ENCODE measurements at places on chromosomes 7 and 10.

- peak; percentile 70 for DNase-seq
Observed at GRCh38 chr10:130108934-130109604, 1.6 kb downstream of the C10orf143 start.

- DNase-seq = no peak
Observed at GRCh38 chr10:95606922-95607321, 45.8 kb upstream of the SORBS1 start.

DNA sequence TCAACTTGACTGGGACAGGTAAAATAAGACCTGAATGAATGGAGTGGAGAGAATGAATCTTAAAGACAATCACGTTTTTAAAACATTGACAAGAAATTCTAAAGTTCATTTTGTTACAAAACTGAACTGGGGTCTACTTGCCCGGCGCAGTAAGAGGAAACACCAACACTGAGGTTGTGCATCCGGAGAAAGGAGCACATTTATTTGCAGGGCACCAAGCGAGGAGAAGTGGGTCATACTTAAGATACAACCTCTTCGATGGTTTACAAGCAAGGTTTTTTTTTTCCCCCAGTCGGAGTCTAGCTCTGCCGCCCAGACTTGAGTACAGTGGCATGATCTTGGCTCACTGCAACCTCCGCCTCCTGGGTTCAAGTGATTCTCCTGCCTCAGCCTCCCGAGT is 3.4 kb upstream of the REPIN1 start:
- no peak for DNase-seq

- no peak for DNase-seq
Observed at GRCh38 chr7:66418537-66418936, 210.1 kb upstream of the KCTD7 start.

- DNase-seq = no peak
Observed at GRCh38 chr7:36283181-36283580, 106.5 kb upstream of the ANLN start.

DNA sequence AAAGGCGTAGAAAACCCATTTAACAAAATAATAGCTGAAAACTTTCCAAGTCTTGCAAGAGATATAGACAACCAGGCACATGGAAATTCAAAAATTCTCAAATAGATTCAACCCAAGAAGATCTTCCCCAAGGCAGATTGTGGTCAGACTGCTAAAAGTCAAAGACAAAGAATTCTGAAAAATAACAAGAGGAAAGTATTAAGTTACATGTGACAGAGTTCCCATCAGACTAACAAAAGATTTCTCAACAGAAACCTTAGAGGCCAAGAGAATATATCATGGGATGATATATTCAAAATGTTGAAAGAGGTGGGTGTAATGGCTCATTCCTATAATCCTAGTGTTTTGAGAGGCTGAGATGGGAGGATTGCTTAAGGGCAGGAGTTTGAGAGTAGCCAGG is 59.8 kb downstream of the TMEM178B start:
- DNase-seq = no peak

GRCh38 chr7:100093054-100093453 is 4.3 kb downstream of the COPS6 start:
- no peak for DNase-seq

- no peak for DNase-seq
Observed at GRCh38 chr10:49830846-49831245, 68.7 kb upstream of the OGDHL start.

GRCh38 chr7:121371883-121372282 is 24.2 kb downstream of the FAM3C start:
- no peak for DNase-seq

GRCh38 chr7:6416516-6417145 is 31.1 kb downstream of the DAGLB start:
- DNase-seq = no peak

- no peak for DNase-seq
Observed at GRCh38 chr10:25815236-25815635, 118.8 kb upstream of the MYO3A start.

DNA sequence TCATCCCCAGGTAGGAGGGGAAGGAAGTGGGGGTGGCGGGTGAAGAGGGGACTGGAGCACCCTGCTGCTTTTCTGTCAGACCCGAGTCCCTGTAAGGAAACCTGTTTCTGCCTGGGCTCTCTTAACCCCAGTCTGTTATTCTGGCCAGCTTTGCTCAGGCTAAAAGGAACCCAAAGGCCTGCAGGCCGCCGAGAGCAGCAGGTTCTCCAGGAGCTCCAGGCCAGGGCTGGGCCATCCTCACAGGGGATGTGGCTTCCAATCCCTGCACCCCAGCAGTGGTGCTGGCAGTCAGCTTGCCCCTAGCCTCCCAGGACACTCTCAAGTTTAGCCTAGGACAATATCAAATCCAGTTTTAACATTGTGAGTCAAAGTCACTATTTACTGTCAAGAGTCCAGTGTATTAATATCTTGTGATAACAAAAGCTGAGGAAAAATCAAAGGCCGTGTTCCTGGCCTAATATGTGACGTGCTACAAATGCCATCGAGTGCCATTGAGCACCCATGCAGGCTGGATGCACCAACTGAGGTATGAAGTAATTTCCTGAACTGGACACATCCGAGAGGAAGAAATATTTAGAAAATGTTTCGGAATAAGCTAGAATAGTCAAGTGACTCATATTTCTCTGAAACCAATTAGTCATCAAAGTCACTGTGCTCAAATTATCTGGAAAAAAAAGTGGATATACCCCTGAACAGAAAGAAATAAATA is 7.0 kb downstream of the PKD1L1 start:
- DNase-seq = no peak

- DNase-seq = no peak
Observed at GRCh38 chr10:475709-476454, 213.6 kb downstream of the DIP2C start.

- DNase-seq = no peak
Observed at GRCh38 chr10:106032450-106033002, 1132.0 kb downstream of the SORCS1 start.

- no peak for DNase-seq
Observed at GRCh38 chr7:22487978-22488642, 11.9 kb downstream of the STEAP1B start.

GRCh38 chr7:98205162-98205845 is 5.9 kb upstream of the BHLHA15 start:
- no peak for DNase-seq

DNA sequence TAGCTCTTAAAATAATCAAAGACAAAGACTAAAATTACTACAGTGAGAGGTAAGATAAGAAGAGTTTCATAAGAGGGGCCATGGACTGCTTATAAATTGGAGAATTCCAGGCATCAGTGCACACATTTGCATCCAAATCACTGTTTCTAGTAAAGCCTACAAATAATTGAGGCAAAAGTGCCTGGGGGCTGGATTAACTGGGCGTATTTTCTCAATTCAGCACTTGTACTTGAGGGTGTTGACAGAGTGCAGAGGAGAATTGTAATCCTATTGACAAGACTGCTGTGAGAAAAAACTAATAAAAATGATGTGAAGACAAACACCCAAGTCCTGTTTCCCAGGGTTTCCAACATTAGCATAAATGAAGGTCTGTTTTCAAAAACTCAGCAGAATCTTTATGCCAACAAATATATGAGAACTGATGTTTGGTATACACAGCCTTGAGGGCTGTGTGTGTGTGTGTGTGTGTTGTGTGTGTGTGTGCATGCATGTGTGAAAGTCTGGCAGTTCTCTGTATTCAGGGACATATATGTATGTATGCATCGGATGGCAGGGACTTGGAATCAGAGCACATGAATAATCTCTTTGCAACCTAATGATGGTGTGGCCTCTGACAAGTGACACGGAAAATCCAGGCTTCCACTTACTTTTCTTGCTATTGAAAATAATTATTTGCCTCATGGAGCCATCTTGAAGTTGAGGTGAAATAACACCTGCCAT is 182.1 kb upstream of the CDC14C start:
- DNase-seq = no peak

- DNase-seq = no peak
Observed at GRCh38 chr7:19930051-19930450, 156.6 kb upstream of the TMEM196 start.

DNA sequence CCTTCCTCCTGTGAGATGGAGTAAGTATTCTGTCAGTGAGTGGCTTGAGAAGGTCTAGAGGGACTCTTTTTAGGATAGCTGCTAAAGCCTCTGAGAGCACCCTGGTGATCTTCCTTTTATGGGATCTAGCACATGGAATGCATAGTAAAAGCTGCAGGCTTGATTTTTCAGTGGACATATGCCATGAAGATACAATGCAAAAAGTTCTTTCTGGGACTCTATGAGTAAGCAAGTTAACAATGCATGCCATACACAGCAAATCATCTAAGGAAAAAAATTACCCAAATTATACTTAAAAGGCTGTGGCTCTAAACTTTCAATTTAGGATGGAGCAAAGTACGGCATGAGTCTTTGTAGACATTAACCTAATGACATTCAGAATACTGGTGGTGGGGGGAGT is 154.5 kb downstream of the SGMS1 start:
- DNase-seq = no peak

DNA sequence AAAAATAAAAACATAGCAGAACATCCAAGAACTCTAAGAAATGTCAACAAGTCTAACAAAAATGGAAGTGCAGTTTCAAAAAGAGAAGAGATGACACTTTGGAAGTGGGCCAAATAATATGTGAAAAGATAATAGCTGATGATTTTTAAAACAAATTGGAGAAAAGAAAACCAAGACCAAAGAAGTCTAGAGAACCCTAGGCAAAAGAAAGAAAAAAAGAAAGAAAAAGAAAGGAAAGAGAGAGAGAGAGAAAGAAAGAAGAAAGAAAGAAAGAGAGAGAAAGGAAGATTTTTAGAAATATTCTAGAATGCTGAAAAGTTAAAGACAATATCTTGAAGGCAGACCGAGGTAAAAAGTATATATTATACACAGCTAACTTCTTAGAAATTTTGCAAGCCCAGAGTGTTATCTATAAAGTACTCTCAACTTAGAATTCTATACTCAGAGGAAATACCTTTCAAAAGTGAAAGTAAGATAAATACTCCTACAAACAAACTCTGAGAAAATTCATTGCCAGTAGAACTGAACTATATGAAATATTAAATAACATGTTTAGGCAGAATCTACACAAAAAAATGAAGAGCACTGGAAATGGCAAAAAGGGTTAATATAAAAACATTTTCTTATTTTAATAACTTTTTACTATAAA is 138.7 kb upstream of the SMIM30 start:
- no peak for DNase-seq

GRCh38 chr7:43647673-43648472 is 65.0 kb downstream of the STK17A start:
- peak; percentile 91 for DNase-seq

GRCh38 chr7:2663121-2663886 is 24.7 kb upstream of the AMZ1 start:
- no peak for DNase-seq

- DNase-seq = no peak
Observed at GRCh38 chr7:122689346-122690109, 9.4 kb downstream of the RNF133 start.
